Amniotic epithelial cell (primary cell): ENCODE measurements at places on chromosomes 4 and X.

GRCh38 chr4:54657551-54658251 lies at the start of gene KIT:
TSS of gene KIT (plus strand) at chr4:54657957. CDS start at chr4:54658015, 58 bp downstream.
- peak; percentile 3 for DNase-seq

DNA sequence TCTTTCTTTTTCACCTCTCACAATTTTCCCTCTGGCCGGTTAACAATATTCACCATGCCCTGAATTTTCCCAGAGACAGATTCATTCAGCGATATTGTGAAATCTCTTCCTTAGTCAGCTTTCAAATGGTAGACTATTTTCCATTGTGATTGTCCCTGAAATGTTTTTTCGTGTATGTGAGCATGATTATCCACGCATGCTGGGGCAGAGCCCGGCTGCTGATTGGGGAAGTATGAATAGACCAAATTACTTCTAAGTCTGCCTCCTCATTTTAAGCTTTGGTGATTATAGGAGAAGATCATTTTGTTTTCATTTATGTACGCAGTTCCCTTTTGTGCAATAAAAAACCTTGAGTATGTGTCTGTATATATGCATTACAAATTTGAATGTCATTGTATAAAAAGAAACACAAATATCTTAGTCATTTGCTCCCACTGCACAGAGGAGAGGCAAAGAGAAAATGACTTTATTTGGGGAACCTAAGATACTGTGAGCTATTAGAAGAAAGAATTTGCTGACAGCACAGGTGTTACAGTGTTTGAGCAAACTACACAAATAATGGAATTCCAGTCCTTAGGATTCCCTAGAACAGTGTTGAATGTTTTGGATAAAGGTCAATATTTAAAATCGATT lies 11.3 kb downstream of the DTHD1 start:
- no peak for DNase-seq

DNA sequence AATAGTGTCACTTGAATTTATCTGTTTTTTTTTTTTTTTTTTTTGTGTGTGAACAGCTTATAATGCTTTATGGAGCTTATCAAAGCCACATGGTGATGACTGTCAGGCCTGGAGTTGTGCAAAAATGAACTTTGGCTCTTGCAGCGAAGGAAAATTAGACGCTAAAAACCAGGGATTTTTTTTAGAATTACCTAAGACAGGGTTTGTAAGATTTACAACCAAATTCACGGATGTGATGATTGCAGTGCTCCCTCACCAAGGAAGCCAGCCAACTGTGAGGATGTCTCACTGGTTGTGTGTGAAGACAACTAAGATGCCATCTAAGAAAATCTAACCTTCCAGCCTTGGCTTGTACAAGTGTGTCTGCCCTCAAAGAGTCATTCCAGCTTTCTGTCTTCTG lies 127.1 kb upstream of the SLC4A4 start:
- peak; percentile 73 for DNase-seq

DNA sequence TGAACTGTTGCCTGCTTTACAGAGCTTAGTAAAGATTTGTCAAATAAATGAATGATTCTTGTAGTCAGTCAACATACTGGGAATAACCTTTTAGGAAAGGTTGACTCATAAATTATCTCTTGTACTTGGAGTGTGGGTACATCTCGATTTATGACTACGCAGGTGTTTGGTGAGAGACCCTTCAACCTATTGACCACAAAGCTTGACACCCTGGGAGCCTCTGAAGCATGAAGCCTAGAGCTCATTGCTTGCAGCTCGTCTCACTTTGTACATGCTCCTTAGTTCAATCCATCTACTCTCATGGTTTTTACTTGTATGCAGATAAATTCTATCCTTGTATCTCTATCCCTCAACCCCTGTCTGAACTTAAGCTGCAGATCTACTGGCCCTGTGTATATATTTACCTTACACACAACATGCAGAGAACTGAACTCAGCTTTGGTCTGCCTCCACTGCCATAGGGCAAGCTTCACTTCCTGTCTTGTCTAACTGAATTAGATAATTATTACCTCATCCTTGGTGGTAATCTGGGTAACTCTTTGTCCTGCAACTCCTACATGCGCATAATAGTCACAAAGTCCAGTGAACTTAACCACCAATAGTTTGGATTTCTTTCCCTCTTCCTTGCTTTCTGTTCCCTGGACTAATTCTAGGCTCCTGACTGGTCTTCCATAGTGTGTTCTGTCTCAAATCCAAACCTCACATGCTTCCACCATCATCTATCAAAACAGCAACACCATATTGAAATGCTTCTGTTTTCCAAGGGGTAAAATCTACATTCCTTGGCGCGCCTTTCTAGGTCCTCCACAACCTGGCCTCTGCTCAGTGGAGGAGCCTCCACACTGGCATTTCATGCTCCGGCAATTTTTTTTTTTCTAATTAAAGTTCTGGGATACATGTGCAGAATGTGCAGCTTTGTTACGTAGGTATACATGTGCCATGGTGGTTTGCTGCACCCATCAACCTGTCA lies 32.2 kb upstream of the FAT1 start:
- no peak for DNase-seq

GRCh38 chr4:105345358-105345757 lies 128.5 kb downstream of the PPA2 start:
- DNase-seq, result no peak

DNA sequence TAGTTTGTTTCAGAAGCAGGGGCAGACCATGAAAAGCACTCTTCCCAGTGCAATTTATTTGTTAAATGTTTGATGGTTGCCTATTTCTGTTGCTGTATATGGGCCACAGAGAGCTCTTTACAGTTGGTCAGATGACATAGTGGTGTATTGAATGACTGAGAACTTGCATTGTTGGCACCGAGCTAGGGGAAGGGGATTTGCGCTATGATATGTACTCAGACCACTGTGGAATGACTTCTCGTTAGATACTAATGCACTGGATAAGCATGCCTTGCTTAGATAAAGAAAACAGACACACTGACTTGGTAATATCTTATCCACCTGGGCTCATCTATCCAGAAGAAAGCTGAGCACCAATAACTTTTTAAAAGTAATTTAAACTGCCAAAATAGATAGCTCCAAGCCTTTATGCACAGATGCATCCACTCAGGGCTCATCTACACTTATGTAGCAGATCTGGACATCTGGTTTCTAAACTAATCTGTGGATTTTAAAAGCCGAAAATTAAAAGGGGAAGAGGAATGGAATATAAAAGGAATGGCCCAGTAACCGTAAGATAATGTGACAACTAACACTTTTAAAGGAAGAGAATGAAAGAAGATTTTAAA lies 132.7 kb downstream of the GATB start:
- DNase-seq, result no peak

DNA sequence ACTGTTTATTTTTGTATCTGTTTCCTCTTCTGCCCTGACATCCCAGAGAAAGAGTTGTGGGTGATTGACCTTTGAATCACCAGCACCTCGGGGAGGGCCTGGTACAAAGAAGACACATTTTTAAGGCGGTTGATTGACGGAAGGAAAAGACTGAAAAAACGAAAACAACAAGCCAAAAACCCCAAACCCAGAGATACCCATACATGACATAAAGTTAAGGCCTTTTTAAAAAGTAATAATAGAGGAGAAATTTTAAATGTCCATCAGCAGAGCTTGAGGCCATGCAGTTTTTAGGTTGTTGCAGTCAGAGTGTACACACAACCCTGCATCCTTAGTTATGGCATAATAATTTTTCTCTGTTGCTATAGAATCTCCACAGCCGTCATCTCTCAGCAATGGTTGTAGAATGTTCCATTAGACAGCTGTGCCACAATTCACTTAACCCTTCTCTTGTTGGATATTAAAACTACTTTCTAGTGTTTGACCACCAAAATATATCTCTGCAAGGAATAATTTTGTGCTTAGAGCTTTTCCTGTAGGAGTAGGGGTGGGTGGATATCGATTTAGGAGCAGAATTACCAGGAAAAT lies 110.2 kb downstream of the GNL3L start:
- peak; percentile 6 for DNase-seq

GRCh38 chrX:78104447-78105176 lies 564 bp downstream of the PGK1 start:
- DNase-seq, result peak; percentile 46

GRCh38 chr4:121360495-121360894 lies 20.3 kb downstream of the QRFPR start:
- peak; percentile 37 for DNase-seq

GRCh38 chr4:25163196-25163595 lies 2.9 kb upstream of the SEPSECS start:
- no peak for DNase-seq

- DNase-seq, result no peak
Measured at GRCh38 chr4:125688841-125689240, 374.1 kb downstream of the FAT4 start.

DNA sequence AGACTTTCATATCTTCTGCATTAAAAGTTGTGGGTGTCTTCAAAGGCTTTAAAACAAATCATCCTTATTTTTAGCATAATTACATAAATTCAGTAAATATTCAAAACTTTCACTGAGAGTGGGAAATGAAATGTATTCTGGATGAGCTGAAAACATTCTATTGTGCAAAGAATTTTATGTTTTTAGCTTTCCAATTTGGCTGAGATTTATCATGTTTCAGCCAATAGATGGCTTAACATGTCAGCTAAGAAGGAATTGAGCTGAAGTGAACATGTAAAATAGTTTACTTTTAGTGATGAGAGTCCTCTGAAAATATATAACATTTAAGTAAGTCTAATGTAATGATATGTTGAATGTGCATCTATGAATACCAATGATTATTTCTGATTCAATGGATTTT lies 213.5 kb upstream of the GIMD1 start:
- DNase-seq, result no peak

DNA sequence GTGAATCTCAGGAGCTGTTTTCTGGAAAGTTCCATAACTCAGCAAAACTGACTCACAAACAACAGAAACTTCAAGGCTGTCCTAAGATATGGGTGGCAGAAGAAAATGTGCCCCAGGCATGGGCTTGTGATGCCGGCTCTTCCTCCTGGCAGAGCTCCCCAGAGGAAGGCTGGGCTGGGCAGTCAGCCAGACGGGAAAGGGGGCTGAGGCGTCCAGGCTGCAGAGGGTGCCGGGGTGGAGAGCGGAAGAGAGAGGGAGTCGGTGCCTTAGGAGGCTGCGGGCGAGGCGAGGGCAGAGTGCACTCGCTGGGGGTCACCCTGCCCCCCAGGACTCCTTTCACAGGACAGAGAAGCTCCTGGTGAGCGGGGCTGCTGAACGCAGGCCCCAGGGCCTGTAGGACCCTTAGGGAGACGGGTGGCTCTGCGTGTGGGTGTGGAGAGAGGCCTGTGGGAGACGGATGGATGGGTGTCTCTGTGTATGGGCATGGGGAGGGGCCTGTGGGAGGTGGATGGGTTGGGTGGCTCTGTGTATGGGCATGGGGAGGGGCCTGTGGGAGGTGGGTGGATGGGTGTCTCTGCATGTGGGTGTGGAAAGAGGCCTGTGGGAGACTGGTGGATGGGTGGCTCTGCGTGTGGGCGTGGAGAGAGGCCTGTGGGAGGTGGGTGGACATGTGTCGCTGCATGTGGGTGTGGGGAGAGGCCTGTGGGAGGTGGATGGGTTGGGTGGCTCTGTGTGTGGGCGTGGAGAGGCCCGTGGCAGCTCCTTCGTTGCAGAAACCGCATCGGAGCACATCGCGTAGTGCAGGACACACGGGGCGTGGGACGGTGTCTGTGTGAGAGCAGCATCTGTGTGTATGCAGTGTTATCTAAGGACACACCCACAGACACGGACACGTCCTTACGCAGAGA lies 15.9 kb downstream of the PCGF3 start:
- DNase-seq, result peak; percentile 84

- DNase-seq, result no peak
Measured at GRCh38 chrX:66021401-66021764, 18.5 kb downstream of the VSIG4 start.

DNA sequence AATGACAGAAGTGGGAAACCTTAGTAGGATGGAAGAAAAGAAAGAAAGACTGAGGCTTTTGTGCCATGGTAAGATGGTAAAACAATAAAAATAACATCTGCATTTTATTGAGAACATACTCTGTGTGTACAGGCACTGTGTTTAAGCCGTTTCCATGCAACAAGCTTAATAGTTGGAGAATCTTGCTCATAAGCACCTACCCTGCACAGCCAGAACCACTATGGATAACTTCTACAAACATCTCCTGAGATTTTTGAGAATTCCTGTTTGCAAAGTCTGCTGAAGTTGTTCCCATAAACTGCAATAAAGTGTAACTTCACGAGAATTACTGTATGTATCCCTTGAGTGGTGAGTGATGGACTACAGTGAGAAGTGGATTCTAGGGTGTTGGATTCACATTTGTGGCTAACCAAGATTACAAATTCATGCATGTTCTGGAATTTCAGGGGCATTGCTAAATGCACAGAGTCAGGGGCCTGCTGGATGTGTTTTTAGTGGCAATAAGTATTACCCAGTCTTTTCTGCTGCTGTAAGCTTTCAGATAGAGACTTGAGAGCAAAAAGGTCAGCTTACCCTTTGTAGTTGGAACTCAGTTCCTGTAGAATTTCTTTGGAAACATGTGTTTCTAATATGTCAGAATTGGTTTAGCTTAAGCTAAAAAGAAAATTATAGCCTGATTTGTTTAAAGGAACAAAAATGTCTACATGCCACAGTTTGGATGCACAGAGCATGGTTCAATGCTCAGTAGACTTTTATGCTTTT lies 132.5 kb downstream of the AFF1 start:
- peak; percentile 78 for DNase-seq

DNA sequence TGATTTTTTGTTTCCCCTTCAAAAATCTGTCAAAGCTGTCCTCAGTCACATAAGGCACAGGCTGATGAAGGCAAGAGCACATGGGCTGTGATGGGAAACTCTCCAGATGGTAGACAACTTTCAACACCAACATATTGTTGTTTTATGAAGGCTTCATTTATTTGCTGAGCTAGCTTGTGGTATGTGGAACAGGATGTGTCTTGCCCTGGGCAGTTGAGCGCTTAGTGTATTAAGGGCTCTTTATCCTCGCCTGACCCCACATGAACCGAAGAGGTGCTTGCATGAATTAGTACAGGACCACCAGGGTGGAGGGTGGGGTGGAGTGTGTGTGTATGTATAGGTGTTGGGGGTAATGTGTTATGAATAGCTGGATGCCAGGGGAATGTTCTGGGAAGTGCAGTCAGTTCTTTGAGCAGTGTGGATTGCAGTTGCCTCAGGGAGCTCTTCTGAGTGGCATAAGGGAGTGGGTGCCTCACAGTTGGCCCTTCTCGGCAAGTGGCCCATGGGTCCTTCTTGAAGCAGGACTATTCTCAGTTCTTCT lies 103.1 kb downstream of the PHEX start:
- peak; percentile 72 for DNase-seq

DNA sequence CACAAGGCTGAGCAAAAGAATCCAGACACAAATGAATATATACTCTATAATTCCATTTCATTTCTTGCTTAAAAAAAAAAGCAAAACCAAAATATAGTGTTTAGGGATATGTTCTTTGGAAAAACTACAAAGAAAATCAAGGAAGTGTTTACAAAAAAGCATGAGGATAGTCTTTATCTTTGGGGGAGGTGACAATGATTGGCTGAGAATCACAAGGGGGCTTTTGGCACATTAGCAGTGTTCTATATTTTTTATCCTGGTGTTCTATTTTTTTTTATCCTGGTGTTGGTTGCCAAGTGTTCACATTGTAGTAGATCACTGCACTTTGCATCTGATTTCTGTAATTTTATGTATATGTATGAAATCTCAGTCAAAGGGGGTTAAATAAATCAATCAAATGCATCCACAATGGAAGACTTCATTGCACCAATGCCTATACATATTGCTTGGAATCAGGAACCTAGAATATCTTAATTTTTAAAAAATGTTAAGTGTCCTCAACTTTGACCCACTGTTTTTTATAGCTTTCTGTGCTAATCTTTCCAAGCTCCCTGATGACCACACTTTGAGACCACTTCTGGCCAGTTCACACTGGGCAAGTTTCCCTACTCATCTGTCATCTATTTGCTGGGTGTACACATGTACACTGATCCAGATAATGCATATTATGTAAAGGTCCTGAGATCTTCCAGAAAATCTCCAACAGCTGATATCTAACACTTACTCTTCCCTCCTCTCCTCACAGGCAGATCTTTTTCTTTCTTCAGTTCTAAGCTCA lies 3.7 kb downstream of the TBC1D9 start:
- DNase-seq, result no peak
